ENCODE measurements at places on chromosomes 5 and 9.

GRCh38 chr5:36570301-36571095 lies 35.9 kb upstream of the SLC1A3 start:
- DNase-seq, result no peak

DNA sequence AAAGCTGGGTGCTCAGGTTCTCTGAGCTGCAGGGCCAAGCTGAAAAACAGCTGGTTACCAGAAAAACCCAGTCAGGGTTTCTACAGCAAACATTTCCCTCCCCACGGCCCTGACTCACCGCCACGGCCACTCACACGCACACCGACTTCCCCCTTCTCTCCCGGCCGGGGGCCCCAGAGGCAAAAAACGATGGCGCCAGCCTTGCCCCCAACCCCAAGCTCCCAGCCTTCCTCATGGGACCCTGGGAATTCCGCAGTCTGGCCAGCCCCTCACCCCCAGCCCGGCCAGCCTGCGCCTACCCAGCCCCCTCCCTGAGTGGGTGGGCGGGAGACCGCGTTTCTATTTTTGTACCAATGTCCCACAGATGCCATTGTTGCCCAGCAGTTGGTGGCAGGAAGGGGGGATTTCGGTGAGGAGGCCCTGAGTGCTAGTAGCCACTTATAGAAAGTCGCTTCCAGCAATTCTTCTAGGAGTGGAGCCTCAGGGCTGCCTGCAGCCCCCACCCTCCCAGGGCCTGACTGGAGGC lies 18.4 kb downstream of the ENG start:
- DNase-seq, result no peak

DNA sequence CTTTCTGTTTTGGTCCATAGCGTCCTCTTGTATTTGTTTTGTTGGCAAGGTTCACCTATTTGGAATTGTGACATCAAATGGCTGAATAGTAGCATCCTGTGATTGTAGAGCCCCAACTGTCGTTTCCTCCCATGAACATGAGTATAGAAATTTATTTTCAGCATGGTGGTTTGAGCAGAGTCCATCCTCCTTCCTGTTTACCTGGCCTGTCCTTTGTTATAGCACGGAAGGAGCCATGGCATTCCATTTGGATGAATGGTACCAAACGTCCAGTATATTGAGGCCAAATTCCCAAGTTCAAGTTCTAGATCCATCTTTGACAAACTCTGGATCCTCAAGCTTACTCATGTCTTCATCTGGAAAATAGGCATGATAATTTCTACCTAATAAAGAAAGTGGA lies 16.8 kb downstream of the RASGRF2 start:
- DNase-seq, result no peak

DNA sequence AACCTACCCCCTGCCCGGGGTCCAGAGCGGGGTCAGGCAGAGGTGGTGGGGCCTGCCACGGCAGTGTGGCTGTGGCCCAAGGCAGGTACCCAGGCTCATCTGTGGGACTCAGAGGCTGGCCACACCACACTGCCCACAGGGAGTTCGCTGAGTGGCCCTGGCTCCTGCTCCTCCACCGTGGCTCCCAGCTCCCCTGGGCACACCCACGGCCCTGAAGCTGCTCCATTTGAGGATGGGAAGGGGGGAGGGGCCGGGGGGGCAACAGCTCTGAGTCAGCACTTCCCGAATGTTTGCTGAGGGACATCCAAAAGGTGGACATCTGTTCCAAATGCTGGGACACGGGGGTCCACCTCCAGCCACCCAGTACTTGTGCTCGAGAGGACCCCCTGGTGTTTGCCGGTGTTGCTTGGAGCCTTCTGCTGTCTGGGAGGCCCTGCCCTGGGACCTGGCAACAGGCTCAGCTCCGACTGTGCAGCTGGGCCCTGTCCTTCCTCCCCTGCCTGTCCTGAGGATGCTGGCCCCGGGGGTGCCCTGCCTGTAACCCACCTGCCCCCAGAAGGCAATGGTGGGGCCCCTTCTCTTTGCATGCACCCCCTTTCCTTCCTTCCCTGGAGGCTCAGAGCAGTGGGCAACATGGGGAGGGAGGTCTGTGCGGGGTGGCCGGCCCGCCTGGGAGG lies 2.5 kb upstream of the NRARP start:
- peak; percentile 79 for DNase-seq

DNA sequence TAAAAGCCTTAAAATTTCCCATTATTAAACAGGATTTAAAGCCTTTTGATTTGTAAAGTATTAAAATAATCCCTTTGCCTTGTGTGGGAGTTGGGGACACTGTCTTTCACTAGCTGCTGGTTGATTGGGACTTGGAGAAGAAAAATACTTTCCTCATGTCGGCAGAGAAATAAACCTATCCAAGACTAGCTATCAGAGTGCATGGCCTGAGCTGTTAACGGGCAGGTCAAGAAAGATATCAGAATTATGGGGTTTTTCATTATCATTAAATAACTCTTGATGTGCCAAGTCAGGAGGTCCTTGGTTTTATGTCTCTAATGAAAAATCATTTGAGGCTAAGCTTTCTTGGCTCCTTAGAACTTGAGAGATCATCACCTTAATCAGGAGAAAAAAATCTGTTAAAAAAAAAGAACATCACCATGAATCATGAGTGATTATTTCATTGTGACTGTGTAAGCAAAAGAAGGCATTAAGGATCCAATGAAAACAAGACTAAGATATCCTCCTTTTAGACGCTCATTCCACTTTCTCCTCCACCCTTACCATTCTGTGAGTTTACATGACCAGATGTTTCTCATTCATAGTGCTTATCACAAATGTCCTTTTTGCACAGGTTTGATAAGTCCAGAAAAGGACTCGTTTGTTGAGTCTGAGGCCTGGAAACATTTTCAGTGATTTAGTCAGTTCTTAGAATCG lies 140.4 kb upstream of the EGFLAM start:
- DNase-seq, result peak; percentile 58
